T-helper 1 cell (primary cell): ENCODE measurements at places on chromosomes 1 and 21.

GRCh38 chr1:164961715-164962114 is 394.8 kb downstream of the LMX1A start:
- DNase-seq = no peak

- DNase-seq = no peak
These were observed 42.8 kb downstream of the SHCBP1L start for GRCh38 chr1:182910143-182910542.

DNA sequence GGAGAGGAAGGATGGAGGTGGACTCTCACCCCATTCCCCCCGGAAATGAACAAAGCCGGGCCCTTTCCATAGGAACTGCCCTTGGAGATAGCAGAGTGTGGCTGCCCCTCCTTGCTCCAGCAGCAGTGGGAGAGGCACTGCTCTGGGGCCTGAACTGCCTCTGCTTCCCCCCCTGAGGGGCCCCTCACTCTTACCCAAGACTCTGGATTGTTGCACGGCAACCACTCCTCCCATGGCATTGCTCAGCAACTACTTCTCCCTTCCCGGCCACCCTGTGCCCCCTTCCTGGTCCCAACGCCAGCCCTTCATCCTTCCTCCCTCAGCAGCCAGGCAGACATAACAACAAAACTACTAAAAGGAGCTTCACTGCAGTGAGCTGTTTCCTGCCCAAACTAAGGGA is 3.0 kb upstream of the ACKR1 start:
- no peak for DNase-seq

- DNase-seq = no peak
These were observed 119.3 kb upstream of the CDC42BPA start for GRCh38 chr1:227437495-227438008.

- DNase-seq = no peak
These were observed 26.6 kb upstream of the CDC14A start for GRCh38 chr1:100325415-100326324.

DNA sequence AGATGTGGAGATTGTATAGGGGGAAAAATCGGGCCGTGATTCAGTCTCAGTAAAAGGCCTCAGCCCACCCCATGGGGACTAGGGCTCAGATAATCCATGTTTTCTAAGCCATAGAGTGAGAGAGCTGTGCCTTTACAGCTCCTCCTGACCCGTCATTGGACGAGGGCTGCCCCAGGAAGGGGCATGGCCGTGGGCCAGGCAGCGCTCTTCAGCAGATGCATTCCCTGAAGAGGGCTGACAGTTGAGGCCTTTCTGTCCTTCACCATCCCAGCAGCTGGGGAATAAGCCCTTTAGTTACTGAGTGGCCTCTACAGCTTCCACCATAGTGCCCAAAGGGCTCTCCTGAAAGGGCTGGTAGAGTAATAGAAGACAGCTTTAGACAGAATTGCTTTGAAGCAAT is 57.2 kb downstream of the ST3GAL3 start:
- DNase-seq = no peak

DNA sequence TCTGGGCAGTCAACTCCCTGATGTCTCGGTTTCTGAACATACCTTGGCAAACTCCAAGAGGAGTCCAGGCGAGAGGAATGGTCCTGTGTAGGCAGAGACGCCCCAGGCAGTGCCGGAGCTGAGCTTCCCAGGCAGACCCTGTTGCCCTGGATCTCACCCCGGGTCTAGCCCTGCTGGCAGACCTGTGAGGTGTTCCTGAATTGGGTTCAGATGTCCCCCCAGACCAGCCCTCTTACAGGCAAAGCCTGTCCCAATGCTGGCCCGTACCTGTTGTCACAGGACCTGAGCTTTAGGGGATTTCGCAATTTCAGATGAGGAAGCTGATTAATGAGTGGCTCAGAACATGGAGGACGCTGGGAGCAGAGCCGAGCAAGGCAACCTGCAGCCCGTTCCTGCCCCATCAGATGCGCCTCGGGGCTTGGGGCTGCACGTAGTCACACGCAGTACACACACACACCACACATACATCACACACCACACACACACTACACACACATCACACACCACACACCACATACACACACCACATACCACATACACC is 38.5 kb upstream of the PDE9A start:
- peak; percentile 50 for DNase-seq

DNA sequence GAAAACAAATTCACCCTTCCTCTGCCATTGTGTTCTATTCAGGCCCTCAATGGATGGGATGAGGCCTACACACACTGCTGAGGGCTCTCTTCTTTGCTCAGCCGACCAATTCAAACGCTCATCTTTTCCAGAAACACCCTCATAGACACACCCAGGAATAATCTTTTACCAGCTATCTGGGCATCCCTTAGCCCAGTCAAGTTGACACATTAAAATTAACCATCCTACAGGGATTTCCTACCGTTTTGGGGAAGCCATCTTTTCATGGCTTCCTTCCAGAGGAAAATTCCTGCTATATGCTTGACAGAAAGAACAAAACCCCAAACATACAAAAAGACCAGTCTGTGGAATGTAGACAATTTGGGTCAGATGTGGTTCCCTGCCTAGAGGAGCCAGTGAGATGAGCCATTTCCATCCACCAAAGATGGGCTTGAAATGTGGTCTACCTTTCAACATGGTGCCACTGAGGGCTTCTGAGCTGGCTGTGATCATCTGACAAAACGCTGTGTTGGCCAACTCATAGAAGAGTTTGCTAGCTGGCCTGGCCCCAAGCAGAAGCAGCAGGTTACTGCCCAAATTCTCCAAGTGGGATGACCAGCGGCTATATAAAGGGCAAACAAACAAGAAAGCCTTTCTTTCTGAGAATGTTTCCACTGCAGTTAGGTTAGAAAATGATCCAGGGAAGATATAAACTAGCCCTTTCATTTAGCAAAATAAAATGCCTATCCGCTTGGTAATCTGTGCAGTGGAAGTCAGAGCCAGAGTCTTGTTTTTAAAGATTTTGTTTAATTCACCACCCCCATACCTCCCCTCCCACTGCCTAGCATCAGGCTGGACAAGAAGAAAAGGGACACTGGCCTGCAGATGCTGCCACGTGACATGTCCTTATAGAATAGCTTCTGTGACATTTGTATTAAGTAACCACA is 69.1 kb upstream of the MRPS6 start:
- no peak for DNase-seq

DNA sequence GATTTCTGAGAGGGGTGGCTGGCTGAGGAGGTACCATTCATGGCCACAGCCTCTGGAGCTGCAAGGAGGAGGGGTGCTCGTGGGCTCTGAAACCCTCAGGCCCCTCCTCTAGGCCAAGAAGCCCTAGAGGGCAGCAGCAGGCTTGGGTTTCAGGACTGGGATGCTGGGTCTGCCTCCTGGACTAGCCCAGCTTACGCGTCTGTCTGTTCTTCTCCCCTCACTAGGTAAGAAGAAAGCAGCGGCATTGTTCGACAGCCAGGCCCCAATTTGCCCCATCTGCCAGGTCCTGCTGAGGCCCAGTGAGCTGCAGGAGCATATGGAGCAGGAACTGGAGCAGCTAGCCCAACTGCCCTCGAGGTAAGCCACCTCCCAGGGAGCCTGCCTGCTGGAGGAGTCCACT is 60.3 kb downstream of the TMEM53 start:
- no peak for DNase-seq

DNA sequence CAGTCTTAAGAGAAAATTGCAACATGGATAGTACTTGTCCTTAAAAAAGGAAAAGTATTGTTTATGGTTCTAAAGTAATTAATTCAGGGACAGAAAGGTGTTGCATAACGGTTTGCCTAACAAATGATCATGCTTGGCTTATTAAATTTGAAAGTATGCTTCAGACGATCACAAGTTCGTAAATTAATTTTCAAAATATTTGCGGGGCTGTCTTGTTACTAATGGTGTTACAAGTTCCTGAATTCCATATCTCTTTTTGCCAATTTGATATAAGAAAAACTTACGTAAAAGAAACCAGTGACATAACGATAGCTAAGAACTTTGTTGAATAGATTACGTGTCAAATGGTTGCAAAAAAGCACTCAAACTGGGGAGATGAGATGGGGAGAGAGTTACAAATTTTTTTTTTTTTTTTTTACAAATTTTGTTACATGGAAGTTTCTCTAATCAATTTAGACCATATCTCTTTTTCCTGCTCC is 1.3 kb downstream of the AGO3 start:
- no peak for DNase-seq

DNA sequence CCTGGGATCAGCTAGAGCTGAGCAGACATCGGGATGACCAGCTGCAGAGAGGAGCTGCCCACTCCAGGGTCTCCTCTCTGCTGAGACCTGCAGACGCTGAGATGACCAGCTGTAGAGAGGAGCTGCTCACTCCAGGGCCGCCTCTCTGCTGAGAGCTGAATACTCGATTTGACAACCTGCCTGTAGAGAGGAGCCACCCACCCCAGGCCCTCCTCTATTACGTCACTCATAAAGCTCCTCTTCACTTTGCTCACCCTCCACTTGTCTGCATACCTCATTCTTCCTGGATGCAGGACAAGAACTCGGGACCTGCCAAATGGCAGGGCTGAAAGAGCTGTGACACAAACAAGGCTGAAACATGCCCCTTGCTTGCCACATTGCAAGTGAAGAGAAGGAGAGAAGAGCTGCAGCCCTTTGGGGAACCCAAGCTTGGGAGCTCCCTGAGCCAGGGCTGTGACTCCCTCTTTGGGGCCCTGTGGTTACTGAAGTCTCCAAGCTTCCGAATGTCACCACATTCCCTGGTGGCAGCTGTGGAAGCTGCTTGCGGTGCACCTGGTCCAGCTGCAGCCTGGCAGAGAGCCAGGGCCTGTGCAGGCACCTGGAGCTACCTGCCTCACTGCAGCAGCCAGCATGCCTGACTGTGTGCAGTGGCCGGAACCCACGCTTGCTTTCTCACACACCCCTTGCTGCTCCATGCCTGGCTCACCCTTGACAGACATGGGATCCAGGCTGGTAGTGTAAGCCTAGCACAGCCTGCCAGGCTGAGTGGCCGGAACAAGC is 59.6 kb downstream of the CC2D1B start:
- no peak for DNase-seq

DNA sequence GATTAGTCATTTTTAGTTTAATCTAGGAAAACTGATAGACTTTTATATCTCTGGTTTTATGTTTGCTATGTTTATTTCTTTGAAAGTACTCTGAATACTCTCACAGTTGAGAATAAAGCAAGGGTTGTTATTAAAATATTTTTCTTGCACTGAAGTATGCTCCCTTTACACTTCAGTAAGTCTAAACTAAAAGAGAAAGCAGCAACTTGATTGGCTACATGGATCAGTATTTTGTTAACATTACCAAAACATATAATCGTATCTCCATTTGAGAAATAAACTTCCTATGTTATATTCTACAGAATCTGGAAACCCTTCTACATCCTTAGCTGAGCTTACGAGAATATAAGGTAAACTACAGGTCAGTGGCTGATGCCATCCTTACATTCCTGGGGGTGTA is 149.5 kb upstream of the HP1BP3 start:
- DNase-seq = no peak

GRCh38 chr1:111145542-111145941 is 5.5 kb downstream of the CEPT1 start:
- no peak for DNase-seq

DNA sequence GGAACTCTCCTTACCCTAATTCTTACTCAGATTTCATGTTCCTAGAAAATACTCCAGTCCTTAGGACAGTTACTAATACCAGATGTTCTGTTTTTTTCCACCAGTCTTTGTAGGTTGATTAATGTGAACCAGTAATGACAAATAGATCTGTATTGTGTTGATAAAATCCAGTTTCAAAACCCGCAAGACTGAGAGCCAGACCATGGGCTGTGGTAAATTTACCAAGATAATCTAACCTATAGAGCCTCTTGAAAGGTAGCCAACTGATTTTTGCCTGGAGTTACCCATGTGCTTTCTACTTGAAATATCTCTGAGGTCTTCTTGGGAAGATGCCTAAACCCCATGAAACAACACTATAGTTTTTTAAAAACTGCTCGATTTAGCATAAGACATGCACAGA is 46.5 kb upstream of the CDC7 start:
- DNase-seq = no peak

DNA sequence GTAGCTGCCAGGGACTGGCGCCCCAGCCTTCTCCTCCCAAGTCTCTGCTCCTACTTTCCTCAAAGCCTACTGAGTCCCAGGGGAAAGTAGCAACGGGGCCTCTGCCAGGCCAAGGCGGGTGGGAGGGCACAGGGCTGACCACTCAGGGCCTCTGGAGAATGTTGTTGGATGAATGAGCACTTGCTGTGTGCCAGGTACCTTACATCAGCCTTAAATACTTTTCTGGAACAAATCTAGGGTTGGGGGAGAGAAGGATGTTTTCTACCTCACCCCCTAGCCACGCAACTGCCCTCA is 119.3 kb upstream of the ZBTB40 start:
- no peak for DNase-seq

GRCh38 chr21:16072221-16072620 is 342.4 kb downstream of the USP25 start:
- DNase-seq = no peak

- no peak for DNase-seq
These were observed 30.6 kb downstream of the FYB2 start for GRCh38 chr1:56788588-56788987.

- no peak for DNase-seq
These were observed 39.9 kb downstream of the DIPK1A start for GRCh38 chr1:92921031-92922023.

GRCh38 chr1:6635910-6636760 is 11.5 kb downstream of the THAP3 start:
- DNase-seq = no peak

DNA sequence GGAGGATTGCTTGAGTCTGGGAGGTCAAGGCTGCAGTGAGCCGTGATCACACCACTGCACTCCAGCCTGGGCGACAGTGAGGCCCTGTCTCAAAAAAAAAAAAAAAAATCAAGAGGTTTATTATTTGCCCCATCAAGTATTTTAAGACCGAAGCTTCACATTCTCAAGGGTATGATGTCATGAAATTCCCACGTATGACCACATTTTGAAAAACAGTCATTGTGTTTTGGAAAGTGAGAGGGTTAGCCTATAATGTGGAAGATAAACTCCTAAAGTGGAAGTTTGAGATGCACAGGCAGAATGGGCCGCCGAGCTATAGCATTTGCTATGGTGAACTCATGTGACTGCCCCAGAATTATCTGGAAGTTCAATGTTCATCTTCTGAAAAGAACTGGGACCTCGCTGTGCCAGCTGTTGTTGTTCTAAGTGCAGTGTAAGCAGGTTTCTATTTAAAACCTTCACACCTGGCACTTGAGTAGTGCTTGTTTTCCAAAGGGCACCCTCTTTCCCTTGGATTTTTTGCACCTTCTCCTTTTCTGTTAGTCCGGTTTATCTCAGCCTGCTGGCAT is 96.9 kb upstream of the SLC25A33 start:
- DNase-seq = no peak

DNA sequence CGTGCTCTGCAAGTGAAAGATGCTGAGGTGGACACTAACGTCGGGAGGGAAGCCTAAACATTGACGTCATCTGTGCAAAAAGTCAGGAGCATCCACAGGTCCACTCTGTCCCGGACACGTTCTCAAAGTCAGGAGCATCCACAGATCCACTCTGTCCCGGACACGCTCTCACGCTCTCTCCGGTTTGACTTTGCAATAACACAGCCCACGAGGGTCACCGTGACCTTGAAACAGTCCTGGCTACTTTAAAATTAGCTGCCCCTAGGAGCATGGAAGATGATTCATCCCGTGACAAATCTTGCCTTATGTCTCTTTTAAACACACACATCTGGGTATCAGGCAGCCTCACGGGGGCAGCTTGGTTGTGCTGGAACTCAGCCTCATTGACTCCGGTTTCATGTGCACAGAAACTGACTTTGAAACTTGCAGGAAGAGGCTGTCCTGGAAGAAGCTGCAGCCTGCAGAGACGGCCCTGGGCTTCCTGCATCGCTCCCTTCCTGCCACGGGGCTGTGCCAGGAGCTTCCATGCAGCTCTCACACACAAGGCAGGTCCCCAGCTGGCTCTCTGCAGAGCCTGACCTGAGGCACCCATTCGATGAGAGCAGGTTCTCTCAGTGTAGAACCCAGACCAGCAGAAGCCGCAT is 18.1 kb upstream of the COL18A1 start:
- DNase-seq = peak; percentile 1
